CD8-positive, alpha-beta T cell (primary cell): ENCODE measurements at places on chromosomes 11 and 22. TPM values are rescaled to one million over a fixed set of nuclear protein-coding genes. Genes with fewer than 3 reads are reported as not detected.

The FLRT1 gene
- total RNA-seq = not detected

The CST6 gene
- not detected for total RNA-seq

DNA sequence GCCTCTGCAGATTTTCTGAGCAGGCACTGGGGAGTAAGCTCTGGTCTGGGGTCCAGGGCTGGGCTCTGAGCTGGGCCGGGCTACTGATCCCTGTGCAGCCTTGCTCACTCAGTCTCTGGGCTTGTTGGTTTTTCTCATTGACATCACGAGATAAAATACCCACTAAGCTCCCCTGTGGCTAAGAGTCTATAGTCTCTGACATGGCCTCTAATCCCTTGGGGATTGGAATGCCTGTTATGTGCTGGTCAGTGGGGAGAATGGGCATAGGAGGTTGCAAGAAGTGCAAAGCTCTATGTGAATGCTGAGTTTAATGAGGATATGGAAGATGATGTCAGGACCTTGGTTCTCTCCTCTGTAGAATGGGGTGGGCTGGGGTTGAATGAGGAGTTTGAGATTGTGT lies 23.3 kb downstream of the ELF5 start:
- no peak for DNase-seq

- no peak for DNase-seq
Measured at GRCh38 chr11:41836431-41836830, 377.0 kb upstream of the LRRC4C start.

GRCh38 chr11:6417907-6418556 lies 862 bp downstream of the APBB1 start:
- DNase-seq = no peak

The OR51B4 gene
- total RNA-seq = not detected

- DNase-seq = peak; percentile 55
Measured at GRCh38 chr22:20606041-20606783, 98.8 kb downstream of the MED15 start.

DNA sequence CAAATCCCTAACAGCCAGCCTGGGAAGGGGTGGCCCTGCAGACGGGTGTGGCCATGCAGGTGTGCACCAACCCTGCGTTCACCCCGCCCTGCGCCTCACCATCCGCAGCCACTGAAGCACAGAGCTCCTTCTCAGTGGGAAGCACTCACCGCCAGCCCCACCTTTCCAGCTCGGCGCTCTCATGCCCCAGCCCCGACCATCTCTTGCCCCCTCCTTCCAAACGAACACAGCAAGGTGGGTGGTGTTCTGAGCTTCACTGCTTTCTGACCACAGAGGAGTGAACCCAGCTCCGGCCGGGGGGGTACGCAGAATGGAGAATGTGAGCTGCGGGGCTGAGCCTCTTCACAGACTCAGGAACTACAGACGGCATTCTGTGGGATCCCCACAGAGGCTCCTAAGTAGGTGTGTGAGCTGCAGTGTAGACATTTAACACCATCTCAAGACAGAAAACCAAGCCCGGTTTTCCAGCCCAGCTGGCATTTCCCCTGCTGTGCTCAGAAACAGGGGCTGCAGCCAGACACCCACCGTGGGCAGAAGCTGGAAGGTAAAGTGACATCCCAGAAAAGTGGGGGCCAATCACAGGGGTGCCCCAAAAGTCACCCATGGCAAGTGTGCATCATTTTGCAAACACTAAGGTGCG lies 88.4 kb upstream of the RTL6 start:
- no peak for DNase-seq

GRCh38 chr11:115524572-115524971 lies 20.4 kb upstream of the CADM1 start:
- no peak for DNase-seq

DNA sequence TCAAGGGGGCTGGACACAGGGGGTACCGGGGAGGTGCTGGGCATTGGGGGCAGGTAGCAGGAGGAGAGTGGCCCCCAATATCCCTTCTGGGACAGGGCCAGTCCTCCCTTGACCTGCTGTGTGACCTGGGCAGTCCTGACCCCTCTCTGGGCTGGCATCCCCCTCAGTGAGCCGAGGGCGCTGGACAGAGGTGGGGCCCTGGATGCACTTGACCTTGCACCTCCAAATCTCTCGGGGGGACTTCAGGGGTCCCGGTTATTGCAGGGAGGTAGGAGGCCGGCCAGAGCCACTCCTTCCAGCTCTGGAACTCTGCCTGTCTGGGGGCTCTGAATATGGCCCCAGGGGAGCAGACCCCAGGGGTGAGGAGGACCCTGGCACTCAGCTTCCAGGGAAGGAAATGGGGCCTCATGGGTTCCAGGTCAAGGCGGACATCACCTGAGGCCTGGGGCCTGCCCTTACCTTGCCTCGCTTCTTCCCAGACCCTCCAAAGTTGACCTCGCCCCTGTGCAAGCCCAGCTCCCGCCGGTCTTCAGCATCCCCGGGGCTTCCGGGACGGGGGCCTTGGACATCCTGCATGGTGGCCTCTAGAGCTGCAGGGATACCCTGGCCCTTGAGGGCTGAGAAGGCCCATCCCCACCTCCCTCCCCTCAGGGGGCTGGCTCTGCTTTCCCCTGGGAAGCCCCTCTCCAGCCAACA lies 21.7 kb downstream of the TRPM5 start:
- no peak for DNase-seq

GRCh38 chr22:37549704-37550059 lies 10.6 kb upstream of the CDC42EP1 start:
- no peak for DNase-seq

The ZNF280A gene
- not detected for total RNA-seq

The SLC6A5 gene
- not detected for total RNA-seq

The MTMR2 gene
- total RNA-seq = 11.2 TPM

- no peak for DNase-seq
Measured at GRCh38 chr22:43391306-43391705, 20.5 kb upstream of the MPPED1 start.

The FGF3 gene
- total RNA-seq = not detected

- DNase-seq = no peak
Measured at GRCh38 chr11:5665051-5665570, 19.8 kb downstream of the TRIM5 start.

The HOATZ gene
- not detected for total RNA-seq

The MPZL2 gene
- 1.2 TPM for total RNA-seq

GRCh38 chr11:82818409-82819043 lies 81.7 kb downstream of the PRCP start:
- no peak for DNase-seq

The PRRG4 gene
- not detected for total RNA-seq

GRCh38 chr22:21650823-21651520 lies 8.9 kb downstream of the SDF2L1 start:
- no peak for DNase-seq
